ENCODE measurements at places on chromosomes 2 and 18.

DNA sequence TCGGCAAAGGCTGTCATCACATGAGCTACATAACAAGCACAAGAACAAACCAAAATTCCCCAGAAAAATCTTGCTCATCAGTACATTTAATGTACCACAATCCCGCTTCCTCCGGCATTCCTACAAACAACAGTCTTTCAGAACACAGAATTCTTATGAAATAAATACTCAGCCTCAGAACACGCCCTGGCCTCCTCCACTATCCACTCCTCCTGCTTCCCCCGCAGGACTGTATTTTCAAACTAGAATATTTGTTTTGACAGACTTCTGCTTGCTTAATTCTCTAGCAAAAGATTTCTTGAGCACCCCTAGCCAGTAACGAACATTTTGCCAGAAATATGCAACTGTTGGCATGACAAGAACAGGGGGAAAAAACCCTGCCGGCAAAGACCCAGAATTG is 131.2 kb downstream of the THADA start:
- DNase-seq, result no peak

DNA sequence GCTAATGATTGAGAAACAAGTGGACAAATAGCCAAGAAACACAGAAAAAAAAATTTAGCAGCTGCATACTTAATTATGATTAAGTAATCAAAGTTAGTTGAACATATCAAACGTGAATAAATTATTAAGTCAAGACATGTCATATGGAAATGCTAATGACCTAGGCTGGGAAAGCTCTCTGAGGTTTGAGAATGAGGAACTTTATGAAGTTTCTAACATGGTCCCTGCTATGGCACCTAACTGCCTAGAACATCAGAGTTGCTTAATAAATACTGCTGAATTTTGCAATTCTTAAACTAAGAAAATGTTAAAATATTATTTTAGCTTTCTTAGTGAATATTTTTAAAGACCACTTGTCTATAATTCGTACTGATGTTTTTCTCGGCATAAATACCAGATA is 99.8 kb downstream of the AFF3 start:
- DNase-seq, result no peak

DNA sequence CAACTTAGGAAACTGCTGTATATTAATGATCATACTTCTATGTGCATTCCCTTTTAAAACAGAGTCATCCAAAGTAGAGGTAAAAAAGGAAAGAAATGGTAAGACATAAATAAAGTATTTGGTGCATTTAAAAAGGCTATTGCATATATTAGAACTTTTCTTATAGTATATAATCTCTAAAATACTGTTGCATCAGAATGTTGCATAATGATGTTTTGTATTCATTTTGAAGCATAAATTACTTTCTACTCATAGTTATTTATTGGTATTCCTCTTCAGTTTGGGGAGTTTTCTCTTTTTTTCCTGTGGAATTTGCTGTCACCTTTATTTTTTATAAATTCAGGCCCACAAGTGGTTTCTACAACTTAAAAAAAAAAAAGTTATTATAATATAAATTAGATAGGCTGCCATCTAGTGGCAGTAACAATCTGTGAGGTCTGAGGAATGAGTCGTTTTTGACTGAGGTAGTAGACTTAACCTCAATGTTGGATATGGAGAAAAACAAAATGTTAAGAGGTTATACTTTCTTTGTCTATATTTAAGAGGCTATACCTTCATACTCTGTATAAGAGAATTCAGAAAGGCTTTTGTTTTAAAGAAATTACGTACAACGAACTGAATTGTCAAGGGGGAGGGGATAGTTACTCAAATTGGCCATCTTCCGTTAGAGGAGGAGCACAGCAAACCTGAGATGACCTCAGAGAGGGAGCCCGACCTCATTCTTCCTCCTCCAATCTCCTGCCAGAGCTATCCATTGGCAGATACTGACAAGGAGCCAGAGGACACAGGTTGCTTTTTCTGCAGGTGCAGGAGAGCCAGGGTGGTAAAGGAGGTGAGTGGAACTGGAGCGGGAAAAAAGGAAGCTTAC is 23.8 kb downstream of the ANKAR start:
- peak; percentile 6 for DNase-seq

- DNase-seq, result no peak
Observed at GRCh38 chr18:28176698-28176947, 307 bp downstream of the CDH2 start.

- no peak for DNase-seq
Observed at GRCh38 chr2:224887141-224887540, 155.1 kb downstream of the DOCK10 start.

GRCh38 chr2:174350018-174350417 is 15.3 kb downstream of the SP9 start:
- no peak for DNase-seq

GRCh38 chr18:45467945-45468344 is 147.3 kb upstream of the SLC14A2 start:
- no peak for DNase-seq

DNA sequence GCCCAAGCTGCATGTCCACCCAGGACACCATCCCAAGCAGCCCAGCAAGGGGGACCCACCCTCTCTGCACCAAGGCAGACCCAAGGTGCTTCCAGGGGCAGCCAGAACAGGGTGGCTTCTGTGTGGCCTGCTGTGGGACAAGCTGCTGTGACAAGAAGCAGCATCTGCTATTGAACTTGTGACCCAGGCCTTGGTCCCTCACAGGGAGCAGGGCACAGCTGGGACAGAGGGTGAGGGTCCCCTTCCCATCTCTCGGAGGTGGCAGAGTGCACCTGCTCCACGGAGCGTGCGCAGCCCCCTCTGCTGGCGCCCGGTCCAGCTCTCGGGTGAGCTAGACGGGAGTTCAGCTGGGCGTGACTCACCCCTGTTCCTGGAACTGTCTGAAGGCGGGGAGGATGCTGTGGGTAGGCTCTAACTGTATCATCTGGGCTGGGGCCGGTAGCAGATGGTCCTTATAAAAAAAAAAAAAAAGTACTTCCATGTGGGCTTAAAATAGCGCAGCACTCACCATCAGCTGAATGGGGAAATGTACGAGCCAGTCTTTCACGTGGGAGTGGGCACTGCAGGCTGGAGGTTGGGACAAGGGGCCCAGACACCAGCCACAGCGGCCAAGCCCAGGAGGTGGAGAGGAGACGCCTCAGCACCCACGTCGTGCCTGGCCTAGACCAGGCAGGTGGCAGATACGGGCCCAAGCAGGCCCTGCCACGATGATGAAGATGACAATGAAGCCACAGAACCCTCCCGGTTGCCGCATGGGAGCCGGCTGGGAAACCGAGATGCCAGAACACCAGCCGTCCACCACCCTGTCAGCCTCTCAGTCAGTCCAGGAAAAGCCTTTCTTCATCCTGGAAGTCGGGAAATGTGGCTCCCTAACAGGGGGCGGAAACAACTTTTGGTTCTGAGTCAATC is 136.8 kb upstream of the ID2 start:
- DNase-seq, result no peak

- DNase-seq, result no peak
Observed at GRCh38 chr18:79599441-79599931, 80.1 kb upstream of the CTDP1 start.

- no peak for DNase-seq
Observed at GRCh38 chr2:20351555-20352229, 1.0 kb upstream of the PUM2 start.

DNA sequence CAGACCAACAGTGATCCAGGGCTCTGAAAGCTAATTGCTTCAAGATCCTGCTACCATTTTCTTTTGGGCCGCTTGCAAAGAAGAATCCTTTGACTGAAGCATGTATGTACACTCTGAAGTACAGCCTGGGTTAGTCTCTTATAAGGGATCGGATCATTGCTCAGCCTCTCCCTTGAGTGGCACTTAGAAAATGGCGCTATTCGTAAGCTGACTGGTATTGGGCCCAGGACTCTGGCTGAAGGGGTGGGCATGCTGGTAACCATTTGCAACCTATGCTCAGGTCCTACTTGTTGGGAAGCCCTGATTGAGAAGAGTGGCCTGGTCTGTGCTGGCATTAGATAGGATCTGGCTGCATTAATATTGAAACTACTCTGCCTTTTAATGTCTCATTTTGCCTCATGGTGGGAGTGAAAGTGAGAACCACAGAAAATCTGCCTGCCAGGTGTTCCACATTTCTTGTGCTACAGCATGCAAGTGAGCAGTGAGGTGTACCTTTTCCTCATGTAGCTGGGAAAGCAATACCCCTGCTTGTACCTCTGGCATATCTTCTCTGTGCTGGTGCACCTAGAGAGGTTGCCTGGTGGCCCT is 661 bp upstream of the MGAT5 start:
- DNase-seq, result no peak

- DNase-seq, result no peak
Observed at GRCh38 chr2:26913606-26913998, 56.8 kb upstream of the MAPRE3 start.

- DNase-seq, result no peak
Observed at GRCh38 chr2:229701716-229702115, 12.6 kb downstream of the DNER start.

GRCh38 chr2:158713523-158714138 is 81.5 kb upstream of the DAPL1 start:
- no peak for DNase-seq

DNA sequence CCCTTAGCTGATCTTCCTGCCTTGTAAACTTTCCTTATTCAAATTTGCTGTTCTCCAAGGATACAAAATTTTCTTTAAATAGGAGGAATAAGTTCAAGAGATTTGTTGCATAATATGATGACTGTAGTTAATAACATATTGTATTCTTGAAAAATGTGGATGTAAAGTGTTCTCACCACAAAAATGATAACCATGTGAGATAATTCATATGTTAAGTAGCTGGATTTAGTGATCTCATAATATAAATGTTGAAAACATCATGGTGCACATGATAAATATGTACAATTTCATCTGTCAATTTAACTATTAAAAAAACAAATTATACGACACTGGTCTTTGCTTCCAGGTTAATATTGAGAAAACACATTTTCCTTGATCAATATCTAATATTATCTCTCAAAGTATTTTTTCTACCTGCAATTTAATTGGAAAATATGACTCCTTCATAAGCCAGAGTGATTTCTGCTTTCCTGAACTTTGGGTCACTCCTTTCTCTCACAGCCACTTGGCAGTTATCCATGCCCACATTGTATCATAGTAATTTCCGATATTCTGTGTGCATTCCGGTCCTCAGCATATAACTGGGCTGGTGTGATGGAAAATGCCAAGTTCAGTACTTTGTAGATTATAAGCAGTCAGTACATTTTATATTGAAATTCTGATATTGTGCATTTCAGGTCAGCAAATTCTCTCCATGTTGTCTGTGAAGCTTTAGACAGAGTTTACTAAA is 152.6 kb downstream of the GULP1 start:
- no peak for DNase-seq

DNA sequence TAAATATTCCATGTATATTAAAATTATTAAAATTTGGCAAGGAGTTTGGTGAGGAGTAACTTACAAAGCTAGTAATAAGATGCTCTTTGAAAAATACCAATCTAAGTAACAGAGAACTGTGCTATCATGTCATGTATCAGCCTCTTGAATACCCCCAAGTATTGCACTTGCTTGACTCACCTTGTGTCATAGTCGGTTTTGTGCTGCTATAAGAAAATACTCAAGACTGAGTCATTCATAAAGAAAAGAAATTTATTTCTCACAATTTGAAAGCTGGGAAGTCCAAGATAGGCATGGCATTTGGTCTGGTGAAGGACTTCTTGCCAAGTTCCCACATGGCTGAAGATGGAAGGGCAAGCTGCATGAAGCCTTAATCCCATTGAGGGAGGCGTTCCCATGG is 179.2 kb downstream of the MEMO1 start:
- DNase-seq, result no peak

DNA sequence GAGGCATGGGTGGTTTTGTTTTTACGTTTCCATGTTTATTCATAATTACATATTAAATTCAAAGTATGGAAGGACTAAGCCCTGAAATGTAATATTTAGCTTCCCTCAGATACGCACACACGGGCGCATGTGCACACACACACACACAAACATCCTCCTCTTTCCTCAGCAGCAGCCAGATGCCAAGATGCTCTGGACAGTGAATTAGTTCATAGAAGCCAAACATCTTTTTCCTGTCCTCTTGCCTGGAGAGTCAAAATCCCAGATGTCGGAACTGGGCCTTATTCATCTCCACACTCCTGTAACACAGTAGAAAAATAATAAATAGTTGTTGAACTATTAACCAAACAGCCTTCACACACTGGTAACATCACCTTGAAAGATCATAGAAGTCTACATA is 273.1 kb downstream of the SP3 start:
- no peak for DNase-seq

DNA sequence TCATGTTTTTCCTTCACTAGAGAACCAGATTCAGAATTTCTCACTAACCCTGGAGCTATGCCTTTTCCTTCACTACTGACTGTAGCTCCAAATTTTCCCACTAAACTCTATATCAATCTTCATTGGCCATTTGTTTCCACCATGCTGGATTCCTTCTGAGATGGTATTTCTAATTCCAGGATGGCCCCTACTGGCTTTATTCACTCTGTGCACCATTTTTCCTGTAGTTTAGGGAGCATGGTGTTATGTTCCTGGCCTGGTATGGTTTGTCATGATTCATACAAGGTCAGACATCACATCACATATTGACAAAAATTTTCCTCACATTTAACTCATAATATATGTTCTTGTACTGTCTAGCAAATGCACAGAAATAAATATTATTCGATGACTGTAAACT is 229.2 kb upstream of the TFPI start:
- no peak for DNase-seq

DNA sequence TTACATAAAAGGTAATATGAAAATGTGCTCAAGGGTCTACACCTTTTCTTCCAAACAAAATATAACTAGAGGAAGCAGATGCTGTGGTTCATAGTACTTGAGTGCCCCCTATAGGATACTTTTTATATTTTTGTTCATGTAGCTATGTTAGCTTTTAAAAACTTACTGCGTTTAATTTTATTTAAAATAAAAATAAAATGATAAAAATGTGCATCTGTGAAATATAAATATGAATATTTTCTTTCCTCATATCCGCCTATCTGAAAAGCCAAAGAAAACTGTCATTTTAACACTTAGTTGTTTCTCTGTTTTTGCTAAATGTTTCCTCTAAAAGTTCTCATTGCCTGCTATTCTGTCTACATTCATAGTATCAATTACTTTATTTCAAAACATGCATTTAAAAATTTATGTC is 9.6 kb upstream of the LRP1B start:
- no peak for DNase-seq

- no peak for DNase-seq
Observed at GRCh38 chr18:63708650-63709049, 5.9 kb downstream of the SERPINB11 start.

DNA sequence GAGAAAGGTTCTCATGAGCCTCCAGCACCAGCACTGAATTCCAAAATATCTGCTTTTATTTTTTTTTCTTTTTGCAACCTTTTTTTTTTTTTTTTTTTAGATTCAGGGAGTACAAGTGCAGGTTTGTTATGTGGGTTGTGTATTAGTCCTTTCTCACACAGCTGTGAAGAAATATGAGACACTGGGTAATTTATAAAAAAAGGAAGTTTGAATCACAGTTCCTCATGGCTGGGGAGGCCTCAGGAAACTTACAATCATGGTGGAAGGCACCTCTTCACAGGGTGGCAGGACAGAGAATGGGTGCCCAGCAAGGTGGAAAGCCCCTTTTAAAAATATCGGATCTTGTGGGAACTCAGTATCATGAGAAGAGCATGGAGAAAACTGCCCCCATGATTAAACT is 7.9 kb upstream of the TMX3 start:
- no peak for DNase-seq

GRCh38 chr2:105338020-105338385 is 663 bp downstream of the C2orf49 start:
- no peak for DNase-seq

- no peak for DNase-seq
Observed at GRCh38 chr2:201059961-201060755, 11.3 kb downstream of the HYCC2 start.

- no peak for DNase-seq
Observed at GRCh38 chr2:18379870-18380269, 180.6 kb downstream of the RDH14 start.

Data from effector CD8-positive, alpha-beta T cell (primary cell).